ENCODE measurements at places on chromosomes 11 and 22. TPM values are rescaled to one million over a fixed set of nuclear protein-coding genes. Genes with fewer than 3 reads are reported as not detected.

GRCh38 chr22:47883757-47884156 is 1121.3 kb downstream of the TBC1D22A start:
- peaks cover 5% of the 10 kb centered on the region for H3K27me3 ChIP-seq
- no peak overlapping the region for H3K27ac ChIP-seq
- no peak overlapping the region for H3K4me3 ChIP-seq
- no peaks in the 10 kb centered on the region for H3K4me1 ChIP-seq
- no peak for DNase-seq

GRCh38 chr11:47946682-47947559 is 33.4 kb upstream of the PTPRJ start:
- H3K4me1 ChIP-seq = peaks cover 30% of the 10 kb centered on the region
- H3K27me3 ChIP-seq = no peaks in the 10 kb centered on the region
- peak; percentile 27 for DNase-seq
- no peak overlapping the region for H3K4me3 ChIP-seq
- no peaks in the 10 kb centered on the region for H3K36me3 ChIP-seq
- no peak overlapping the region for H3K27ac ChIP-seq

DNA sequence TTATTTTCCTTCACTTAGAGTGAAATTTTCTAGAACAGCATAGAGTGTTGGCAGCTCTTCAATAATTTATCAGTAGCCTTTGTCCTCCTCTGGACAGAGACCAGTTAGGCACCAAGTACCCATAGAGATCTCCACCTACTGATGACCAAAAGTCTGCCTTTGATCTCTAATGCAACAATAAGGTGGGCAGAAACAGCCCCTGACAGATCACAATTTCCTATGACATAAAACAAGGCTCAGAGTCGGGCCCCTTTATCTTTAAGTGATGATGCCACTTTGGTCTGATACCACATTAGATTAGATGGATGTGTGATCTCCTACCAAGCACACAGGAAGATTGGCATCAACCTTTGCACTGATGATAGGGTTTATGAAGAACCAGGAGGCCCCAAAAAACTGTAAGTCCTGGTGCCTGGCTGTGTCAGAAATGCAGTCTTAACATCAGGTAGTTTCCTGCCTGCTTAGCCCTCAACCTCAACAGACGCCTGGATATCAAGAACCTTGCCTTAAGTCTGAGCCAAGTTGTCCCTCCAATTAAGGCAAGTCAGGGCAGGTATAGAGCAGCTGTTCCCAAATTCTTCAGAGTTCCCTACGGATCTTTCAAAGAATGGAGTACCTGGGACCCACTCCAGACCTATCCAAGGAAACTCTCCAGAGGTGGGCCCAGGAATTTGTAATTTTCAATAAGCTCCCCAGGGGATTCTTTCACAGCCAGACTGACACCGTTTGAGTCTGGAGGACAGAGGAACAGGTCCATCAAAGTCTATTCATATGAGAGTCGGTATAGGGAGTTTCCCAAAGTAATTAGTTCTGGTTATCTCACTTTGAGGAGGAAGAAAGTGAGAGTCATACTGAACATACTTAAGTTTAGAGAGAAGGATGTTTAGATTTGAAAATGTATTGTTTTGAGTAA is 30.6 kb upstream of the TMPRSS4 start:
- H3K4me1 ChIP-seq = peaks cover 80% of the 10 kb centered on the region
- peak overlapping the region; percentile 76 for H3K27ac ChIP-seq
- peak; percentile 84 for DNase-seq
- H3K4me3 ChIP-seq = no peak overlapping the region
- H3K27me3 ChIP-seq = no peaks in the 10 kb centered on the region

DNA sequence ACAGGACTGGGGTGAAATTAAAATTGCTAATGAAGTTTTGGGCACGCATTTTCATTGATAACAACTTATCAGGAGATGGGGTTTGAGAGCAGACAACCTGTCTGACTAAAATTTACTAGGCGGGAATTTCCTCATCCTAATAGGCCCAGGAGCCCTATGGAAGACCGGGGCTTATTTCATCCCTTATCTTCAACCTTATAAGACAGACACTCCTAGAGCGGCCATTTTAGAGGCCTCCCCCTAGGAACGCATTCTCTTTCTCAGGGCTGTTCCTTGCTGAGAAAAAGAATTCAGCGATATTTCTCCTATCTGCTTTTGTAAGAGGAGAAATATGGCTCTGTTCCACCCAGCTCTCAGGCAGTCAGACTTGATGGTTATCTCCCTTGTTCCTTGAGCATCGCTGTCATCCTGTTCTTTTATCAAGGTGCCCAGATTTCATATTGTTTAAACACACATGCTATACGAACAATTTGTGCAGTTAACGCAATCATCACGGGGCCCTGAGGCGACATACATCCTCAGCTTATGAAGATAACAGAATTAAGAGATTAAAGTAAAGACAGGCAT is 39.3 kb upstream of the ZC3H12C start:
- no peak overlapping the region for H3K4me3 ChIP-seq
- H3K4me1 ChIP-seq = no peaks in the 10 kb centered on the region
- H3K27ac ChIP-seq = no peak overlapping the region
- no peak for DNase-seq

DNA sequence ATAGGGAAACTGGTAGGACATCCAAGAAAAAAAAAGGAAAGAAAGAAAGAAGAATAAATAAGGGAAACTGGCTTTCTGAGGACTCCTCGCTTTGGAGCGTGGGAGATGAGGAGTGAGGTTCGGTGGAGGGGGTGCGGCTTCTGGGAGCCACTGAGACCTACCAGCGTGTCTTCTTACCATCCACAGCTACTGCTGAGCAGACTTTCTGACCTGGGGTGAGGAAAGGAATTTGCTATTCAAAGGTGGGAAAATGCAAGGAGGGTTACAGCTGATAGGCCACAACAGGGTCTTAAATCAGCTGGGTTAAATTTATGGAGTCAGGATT is 488 bp upstream of the SELENOM start:
- peaks cover 31% of the 10 kb centered on the region for H3K4me1 ChIP-seq
- H3K4me3 ChIP-seq = peak overlapping the region; percentile 75
- H3K27ac ChIP-seq = no peak overlapping the region
- no peak for DNase-seq

- H3K4me1 ChIP-seq = no peaks in the 10 kb centered on the region
- no peak overlapping the region for H3K27ac ChIP-seq
- DNase-seq = no peak
- H3K4me3 ChIP-seq = no peak overlapping the region
- H3K36me3 ChIP-seq = no peaks in the 10 kb centered on the region
- H3K27me3 ChIP-seq = no peaks in the 10 kb centered on the region
These were observed 58.5 kb downstream of the NCAM1 start for GRCh38 chr11:113019711-113020110.

DNA sequence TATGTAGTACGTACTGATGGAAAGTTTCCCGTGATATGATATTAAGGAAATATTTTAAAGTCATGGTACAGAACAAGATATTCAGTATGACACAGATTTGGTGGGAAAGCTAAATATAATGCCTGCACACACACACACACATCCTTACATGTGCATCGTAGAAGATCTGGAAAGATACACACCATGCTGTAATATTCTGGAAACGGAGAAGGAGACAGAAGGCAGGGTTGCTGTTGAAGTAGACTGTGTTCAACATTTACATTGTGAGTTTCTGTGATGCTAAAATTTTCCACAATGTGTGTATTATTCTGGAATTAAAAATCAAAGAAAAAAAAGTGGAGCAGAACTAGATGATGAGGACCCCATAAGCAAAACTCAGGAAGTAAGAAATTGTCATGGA is 118.0 kb downstream of the RRAS2 start:
- no peak overlapping the region for H3K4me3 ChIP-seq
- no peaks in the 10 kb centered on the region for H3K4me1 ChIP-seq
- no peaks in the 10 kb centered on the region for H3K27me3 ChIP-seq
- DNase-seq = no peak
- H3K27ac ChIP-seq = no peak overlapping the region

DNA sequence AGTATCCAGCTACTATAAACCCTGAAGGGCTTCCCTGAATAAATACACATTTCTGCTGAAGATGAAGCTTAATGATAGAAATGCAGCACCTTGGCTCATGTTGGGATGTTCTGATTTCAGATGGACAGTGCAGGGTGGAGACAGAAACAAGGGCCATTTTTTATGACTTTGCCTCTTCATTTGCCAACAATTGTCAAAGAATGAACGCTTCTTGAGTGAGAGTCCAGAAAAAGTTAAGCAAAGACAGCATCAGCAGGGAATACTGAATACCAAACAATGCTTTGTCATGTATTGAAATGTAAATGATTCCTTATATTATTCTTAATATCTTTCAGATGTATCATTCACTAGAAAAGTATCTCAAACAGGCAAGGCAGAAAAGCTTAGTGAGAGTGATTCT is 84.9 kb downstream of the TRPC6 start:
- H3K4me1 ChIP-seq = no peaks in the 10 kb centered on the region
- no peak overlapping the region for H3K4me3 ChIP-seq
- H3K27ac ChIP-seq = no peak overlapping the region
- no peak for DNase-seq

GRCh38 chr11:31199378-31199777 is 170.2 kb downstream of the DCDC1 start:
- H3K27me3 ChIP-seq = no peaks in the 10 kb centered on the region
- H3K4me3 ChIP-seq = no peak overlapping the region
- no peaks in the 10 kb centered on the region for H3K4me1 ChIP-seq
- no peak for DNase-seq
- H3K27ac ChIP-seq = no peak overlapping the region

GRCh38 chr11:113387605-113388211 is at the start of gene ANKK1:
Gene ANKK1, plus strand, starts transcription at chr11:113387779. Its CDS starts 106 bp downstream, at chr11:113387885.
- no peaks in the 10 kb centered on the region for H3K36me3 ChIP-seq
- peaks cover 20% of the 10 kb centered on the region for H3K27me3 ChIP-seq
- H3K4me1 ChIP-seq = peaks cover 7% of the 10 kb centered on the region
- H3K4me3 ChIP-seq = no peak within 1 kb of the TSS

DNA sequence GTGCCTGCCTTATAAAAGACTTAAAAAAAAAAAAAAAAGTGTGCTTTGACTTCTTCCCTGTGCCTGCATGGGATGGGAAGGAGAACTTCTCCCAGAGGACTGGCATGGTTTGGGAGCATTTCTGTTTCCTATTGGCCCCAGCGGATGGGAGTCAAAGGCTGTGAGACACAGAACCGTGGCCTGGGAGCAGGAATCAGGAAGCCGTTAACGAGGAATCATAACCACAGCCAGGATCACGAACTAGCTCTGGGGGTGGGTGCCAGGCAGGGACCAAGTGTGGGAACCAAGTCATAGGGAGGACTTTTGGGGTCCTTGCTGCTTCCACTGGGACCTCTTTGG is 526 bp downstream of the C1QTNF6 start:
- H3K27me3 ChIP-seq = no peaks in the 10 kb centered on the region
- no peak overlapping the region for H3K4me3 ChIP-seq
- H3K36me3 ChIP-seq = no peaks in the 10 kb centered on the region
- H3K27ac ChIP-seq = no peak overlapping the region
- no peak for DNase-seq

DNA sequence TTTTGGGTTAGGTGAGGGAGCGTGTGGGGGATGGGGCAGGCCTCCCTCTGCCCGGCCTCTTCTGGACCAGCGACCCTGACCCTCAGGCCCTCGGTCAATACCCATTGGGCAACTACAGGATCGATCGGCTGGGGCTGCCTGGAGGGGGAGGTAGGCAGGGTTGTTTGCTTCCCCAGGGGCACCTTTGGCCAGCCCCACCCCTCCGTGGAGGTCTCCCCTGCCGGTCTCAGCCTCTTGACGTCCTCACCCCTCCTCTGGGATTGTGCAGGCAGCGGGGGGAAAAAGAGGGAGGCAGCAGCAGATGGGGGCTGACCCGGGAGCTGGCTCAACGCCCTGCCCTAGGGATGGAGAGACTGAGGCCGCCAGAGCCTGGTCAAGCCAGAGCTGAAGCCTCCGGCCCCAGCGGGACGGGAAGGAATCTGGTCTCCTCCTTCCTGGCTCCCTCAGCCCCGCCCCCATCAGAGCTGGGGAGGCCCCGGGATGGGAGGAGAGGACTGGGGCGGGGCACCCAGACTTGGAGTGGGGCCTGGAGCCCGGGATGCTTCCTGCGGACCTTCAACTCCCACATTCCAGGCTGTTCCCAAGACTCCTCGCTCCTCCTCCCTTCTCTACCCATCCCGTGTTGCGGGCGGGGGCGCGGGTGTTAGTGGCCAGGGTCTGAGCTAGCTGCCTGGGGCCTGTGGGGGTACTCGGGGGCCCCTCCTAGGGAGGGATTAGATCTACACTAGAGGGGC is 14.4 kb upstream of the CDC42EP1 start:
- no peak for DNase-seq
- H3K36me3 ChIP-seq = no peaks in the 10 kb centered on the region
- no peaks in the 10 kb centered on the region for H3K27me3 ChIP-seq
- no peak overlapping the region for H3K27ac ChIP-seq
- peaks cover 29% of the 10 kb centered on the region for H3K4me1 ChIP-seq
- H3K4me3 ChIP-seq = no peak overlapping the region

DNA sequence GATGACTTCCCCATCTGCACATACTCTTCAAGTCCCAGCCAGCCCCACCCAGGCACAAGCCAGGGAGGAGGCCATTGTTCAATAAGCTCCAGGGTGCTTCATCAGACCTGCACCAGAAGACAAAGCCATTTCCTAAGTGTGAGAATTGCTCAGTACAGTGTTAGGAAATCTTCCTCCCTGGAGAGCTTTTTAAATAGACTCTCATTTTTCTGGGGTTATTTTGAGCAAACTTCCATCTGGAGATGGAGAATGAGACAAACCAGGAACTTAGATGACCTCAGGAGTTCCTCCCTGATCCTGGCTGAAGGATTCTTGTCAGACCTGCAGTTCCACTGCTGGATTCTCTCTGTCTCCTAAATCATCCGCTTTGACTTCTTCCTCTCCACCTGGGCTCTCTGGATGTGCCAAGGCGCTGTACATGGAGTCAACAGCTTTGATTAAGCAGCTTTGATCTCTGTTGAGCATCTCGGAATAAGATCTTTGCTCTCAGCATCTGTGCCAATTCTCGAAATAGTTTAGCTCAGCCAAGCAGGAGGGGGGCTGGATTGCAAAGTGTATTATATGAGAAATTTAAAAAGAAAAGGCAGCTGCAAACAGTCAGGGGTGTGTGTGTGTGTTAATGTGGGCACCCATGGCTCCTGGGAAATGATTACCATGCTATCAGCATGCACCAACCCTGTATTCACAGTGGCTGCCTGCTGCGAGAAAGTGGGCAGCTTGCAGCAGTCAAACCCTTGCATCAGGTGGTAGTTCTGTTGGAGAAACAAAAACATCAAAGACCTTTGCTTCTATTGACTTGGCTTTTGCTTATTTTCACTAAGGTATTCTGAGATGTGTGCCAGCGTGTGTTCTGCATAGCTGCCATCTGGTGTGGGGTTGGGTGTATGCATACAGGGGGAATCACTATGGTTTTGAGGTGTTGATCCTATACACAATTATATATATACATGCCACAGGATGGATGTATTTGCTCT is 70.2 kb upstream of the NAV2 start:
- no peak for DNase-seq
- H3K4me3 ChIP-seq = no peak overlapping the region
- H3K36me3 ChIP-seq = no peaks in the 10 kb centered on the region

GRCh38 chr11:69584160-69584559 is 56.8 kb upstream of the CCND1 start:
- H3K27me3 ChIP-seq = no peaks in the 10 kb centered on the region
- no peaks in the 10 kb centered on the region for H3K36me3 ChIP-seq
- no peak overlapping the region for H3K4me3 ChIP-seq
- no peak for DNase-seq
- no peaks in the 10 kb centered on the region for H3K4me1 ChIP-seq
- H3K27ac ChIP-seq = no peak overlapping the region

GRCh38 chr11:122853261-122853660 is 15.0 kb downstream of the CRTAM start:
- no peaks in the 10 kb centered on the region for H3K27me3 ChIP-seq
- no peak overlapping the region for H3K27ac ChIP-seq
- no peak overlapping the region for H3K4me3 ChIP-seq
- peaks cover 24% of the 10 kb centered on the region for H3K4me1 ChIP-seq

Gene CRYBB2
- not detected for total RNA-seq

Gene APOBEC3G
- total RNA-seq = 20.6 TPM

Gene CD3E
- total RNA-seq = 515 TPM

Gene DDI1
- not detected for total RNA-seq

Gene TMPRSS5
- 0.81 TPM for total RNA-seq

Gene TRIM51
- not detected for total RNA-seq

Gene OR51E2
- not detected for total RNA-seq
